ENCODE measurements at places on chromosomes 7 and 10. TPM values are rescaled to one million over a fixed set of nuclear protein-coding genes. Genes with fewer than 3 reads are reported as not detected.

DNA sequence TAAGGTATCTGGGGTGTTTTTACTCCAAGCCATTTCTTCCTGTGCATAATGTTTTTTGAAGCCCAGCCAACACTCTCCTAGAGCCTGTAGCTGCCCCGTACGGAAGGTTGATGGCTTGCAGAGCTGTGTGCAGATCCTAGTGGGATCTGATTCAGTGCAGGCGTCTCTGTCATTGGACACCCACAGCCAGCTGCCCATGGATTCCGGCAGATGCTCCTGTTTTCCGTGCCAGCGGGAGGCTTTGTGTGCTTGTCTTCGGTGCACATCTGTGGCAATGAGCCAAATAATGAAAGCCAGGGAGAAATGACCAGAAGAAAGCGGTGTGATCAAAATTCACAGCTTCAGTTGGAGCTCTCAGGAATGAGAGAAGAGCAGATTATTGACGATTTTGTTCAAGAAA is 426.4 kb downstream of the TYW1 start:
- no peak overlapping the region for H3K4me3 ChIP-seq
- H3K27ac ChIP-seq: no peak overlapping the region
- no peaks in the 10 kb centered on the region for H3K4me1 ChIP-seq
- no peaks in the 10 kb centered on the region for H3K27me3 ChIP-seq
- no peaks in the 10 kb centered on the region for H3K36me3 ChIP-seq

- H3K27me3 ChIP-seq: no peaks in the 10 kb centered on the region
- H3K4me1 ChIP-seq: no peaks in the 10 kb centered on the region
- H3K36me3 ChIP-seq: no peaks in the 10 kb centered on the region
- H3K4me3 ChIP-seq: no peak overlapping the region
Observed at GRCh38 chr10:33772370-33773252, 438.1 kb upstream of the NRP1 start.

Gene CAMK2B
- not detected for total RNA-seq

DNA sequence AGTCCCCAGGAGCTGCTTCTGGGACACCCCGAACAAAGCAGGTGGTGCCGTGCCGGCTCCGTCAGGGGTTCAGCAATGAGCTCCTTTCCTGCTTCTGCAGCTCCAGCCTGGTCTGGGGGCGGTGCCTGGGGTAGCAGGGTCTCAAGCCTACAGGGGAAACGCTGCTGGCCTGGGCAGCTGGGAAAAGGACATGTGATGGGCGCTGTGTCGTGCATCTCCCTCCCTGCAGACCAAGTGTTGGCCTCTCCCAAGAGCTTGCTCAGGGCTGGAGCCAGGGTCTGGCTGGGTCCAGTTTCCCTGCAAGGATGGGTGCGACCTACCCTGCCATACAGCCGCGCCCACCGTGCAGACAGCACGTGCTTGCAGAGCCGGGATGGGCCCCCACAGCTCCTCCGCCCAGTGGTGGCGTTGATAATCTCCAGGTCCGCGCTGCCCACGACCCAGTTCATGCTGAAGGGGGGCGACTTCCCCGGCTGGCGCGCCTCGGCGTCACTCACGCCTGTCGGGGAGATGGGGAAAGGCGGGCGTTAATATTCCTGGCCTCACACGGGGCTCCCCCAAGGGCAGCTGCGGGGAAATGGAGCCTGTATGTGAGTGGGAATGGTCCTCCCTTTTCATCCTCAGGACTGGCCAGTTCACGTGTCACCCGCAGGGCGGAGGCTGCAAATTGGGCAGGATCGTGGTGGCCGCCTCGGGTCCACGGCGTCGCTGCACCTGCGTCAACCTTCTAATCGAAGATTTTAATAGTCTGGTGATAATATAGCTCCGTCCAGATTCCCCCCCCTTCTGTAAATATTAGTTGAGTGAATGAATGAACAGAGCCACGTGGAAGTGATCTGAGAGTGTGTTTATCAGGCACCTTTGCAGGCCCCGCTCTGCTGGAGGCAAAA is 128.6 kb downstream of the WDR37 start:
- DNase-seq: no peak
- no peak overlapping the region for H3K4me3 ChIP-seq
- H3K36me3 ChIP-seq: no peaks in the 10 kb centered on the region
- no peak overlapping the region for H3K27ac ChIP-seq
- peaks cover 2% of the 10 kb centered on the region for H3K27me3 ChIP-seq

- peaks cover 29% of the 10 kb centered on the region for H3K27me3 ChIP-seq
- no peak overlapping the region for H3K4me3 ChIP-seq
- no peak for DNase-seq
- H3K36me3 ChIP-seq: no peaks in the 10 kb centered on the region
- H3K4me1 ChIP-seq: peaks cover 37% of the 10 kb centered on the region
Observed at GRCh38 chr7:101140746-101141382, 13.4 kb upstream of the AP1S1 start.

Gene ARHGEF5
- total RNA-seq: 13.1 TPM

Gene MUC3A
- total RNA-seq: not detected

GRCh38 chr7:44142028-44142427 is 896 bp upstream of the MYL7 start:
- peaks cover 16% of the 10 kb centered on the region for H3K27me3 ChIP-seq
- DNase-seq: no peak
- no peaks in the 10 kb centered on the region for H3K36me3 ChIP-seq
- no peak overlapping the region for H3K27ac ChIP-seq
- H3K4me3 ChIP-seq: no peak overlapping the region
- peaks cover 11% of the 10 kb centered on the region for H3K4me1 ChIP-seq

Gene SPDYE18
- 0.65 TPM for total RNA-seq

DNA sequence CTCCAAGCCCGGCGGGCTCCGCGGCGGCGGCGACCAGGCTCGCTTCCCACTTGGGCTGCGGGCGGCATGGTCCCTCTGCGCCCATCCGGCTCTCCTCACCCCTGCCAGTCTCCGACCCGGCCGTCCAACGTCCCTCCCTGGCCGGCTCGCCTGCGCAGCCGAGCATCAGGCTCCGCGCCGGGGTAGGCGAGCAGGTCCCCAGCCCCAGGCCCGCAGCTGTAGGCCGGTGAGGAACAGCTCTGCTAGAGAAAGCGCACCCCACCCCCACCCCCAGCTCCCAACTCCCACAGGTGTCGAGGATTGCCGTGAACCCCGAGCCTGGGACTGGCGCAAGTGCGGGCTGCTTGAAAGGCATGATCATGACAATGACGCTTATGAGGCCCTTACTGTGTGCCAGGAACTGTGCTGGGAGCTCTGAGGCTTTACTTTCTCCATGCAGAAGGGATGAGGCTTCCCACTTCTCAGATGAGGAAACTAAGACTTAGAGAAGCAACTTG is 20.8 kb upstream of the PAX2 start:
- no peak for DNase-seq
- H3K4me3 ChIP-seq: no peak overlapping the region
- H3K27ac ChIP-seq: no peak overlapping the region
- H3K4me1 ChIP-seq: peaks cover 5% of the 10 kb centered on the region
- no peaks in the 10 kb centered on the region for H3K36me3 ChIP-seq

- H3K27me3 ChIP-seq: no peaks in the 10 kb centered on the region
- H3K4me3 ChIP-seq: no peak overlapping the region
- peaks cover 19% of the 10 kb centered on the region for H3K4me1 ChIP-seq
- DNase-seq: no peak
- H3K36me3 ChIP-seq: peaks cover 34% of the 10 kb centered on the region
Observed at GRCh38 chr10:46218921-46219320, 67.9 kb upstream of the ANTXRL start.

DNA sequence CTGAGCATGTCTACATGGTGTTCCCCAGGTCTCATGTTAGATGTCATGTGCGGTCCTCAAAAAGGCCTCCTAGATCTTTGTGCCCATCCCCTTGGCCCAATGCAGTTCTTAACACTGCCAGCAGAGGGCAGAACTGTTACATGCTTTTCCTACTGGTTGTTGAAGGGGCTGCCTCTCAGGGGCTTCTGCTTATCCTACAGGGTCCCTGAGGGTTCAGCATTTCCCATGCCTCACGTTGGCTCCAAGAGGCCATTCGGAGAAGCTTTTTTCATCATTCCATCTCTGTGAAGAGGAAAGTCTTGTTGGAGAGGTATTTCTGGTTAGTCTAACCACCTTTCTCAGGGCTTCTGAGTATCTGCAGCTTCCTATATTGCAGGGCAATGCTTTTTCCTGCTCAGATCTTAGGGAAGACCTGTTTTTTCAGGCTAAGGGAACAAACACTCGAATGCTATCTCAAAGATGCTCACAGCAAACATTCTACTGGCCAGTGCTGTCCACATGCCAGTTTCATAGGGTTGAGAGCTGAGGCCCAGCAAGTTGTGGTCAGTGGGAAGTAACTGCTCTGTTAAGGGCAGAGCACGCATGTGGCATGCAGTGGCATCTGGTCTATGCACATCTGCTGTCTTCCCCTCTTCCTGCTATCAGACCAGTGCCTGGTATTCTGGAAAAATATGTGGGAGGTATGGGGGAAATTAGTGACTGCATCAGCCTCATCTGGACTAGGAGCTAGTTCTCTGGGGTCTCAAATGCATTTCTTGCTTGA is 31.5 kb downstream of the MBL2 start:
- DNase-seq: peak; percentile 44
- no peaks in the 10 kb centered on the region for H3K36me3 ChIP-seq
- no peaks in the 10 kb centered on the region for H3K27me3 ChIP-seq
- H3K27ac ChIP-seq: no peak overlapping the region
- no peak overlapping the region for H3K4me3 ChIP-seq

DNA sequence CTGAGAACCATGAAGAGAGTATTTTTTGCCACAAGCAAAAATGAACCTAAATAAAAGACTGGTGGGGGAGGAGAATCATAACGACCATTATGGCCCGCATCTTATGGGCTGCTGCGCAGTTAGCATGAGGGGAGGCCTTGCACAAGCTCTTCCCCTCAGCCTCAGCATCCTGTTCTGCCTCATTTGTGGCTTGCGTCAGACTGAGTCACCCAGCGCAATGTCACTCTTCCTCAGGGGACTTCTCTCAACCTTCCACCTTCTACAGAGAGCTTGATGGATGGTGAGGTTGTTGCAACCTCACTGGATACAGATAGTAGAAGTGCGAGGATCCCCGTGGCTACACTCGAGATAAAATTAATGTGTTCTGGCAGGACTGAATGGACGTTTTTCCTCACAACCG is 16.8 kb upstream of the GPR15LG start:
- no peak overlapping the region for H3K4me3 ChIP-seq
- DNase-seq: no peak
- H3K4me1 ChIP-seq: peaks cover 10% of the 10 kb centered on the region
- peaks cover 2% of the 10 kb centered on the region for H3K27me3 ChIP-seq

DNA sequence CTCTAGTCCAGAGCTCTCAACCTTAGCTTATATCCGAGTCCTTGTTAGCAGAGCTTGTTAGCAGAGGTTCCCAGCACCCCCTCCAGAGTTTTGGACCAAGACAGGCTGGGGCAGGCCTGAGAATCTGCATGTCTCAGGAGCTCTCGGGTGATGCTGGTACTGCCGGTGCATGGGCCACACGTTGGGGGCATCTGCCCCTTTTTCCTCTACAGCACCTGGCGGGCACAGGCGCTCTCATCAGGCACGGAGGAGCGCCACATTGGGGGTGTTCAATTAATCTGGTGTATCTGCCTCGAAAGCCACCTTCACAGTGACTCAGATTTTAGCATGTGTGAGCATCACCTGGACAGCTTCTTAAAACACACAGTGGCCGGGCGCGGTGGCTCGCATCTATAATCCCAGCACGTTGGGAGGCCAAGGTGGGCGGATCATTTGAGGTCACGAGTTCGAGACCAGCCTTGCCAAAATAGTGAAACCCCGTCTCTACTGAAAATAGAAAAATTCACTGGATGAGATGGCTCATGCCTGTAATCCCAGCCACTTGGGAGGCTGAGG is 117.7 kb downstream of the ELFN1 start:
- no peaks in the 10 kb centered on the region for H3K4me1 ChIP-seq
- peaks cover 10% of the 10 kb centered on the region for H3K27me3 ChIP-seq
- peaks cover 3% of the 10 kb centered on the region for H3K36me3 ChIP-seq
- H3K27ac ChIP-seq: no peak overlapping the region
- H3K4me3 ChIP-seq: no peak overlapping the region
- DNase-seq: no peak

Gene COBL
- total RNA-seq: not detected

GRCh38 chr7:46927131-46927810 is 654.6 kb downstream of the TNS3 start:
- no peaks in the 10 kb centered on the region for H3K4me1 ChIP-seq
- no peaks in the 10 kb centered on the region for H3K27me3 ChIP-seq
- H3K4me3 ChIP-seq: no peak overlapping the region

- no peak overlapping the region for H3K27ac ChIP-seq
- H3K36me3 ChIP-seq: peaks cover 4% of the 10 kb centered on the region
- H3K27me3 ChIP-seq: peaks cover 23% of the 10 kb centered on the region
- H3K4me1 ChIP-seq: no peaks in the 10 kb centered on the region
- no peak for DNase-seq
Observed at GRCh38 chr10:132178046-132178445, 8.7 kb upstream of the DPYSL4 start.

GRCh38 chr7:55073976-55074528 is 55.2 kb downstream of the EGFR start:
- H3K4me1 ChIP-seq: peaks cover 13% of the 10 kb centered on the region
- peak; percentile 38 for DNase-seq
- peak overlapping the region; percentile 82 for H3K27ac ChIP-seq
- no peaks in the 10 kb centered on the region for H3K36me3 ChIP-seq
- peak overlapping the region; percentile 4 for H3K4me3 ChIP-seq

GRCh38 chr10:6083523-6084475 is 5.0 kb upstream of the RBM17 start:
- peak; percentile 81 for DNase-seq
- peak overlapping the region; percentile 62 for H3K4me3 ChIP-seq
- peaks cover 77% of the 10 kb centered on the region for H3K4me1 ChIP-seq
- peaks cover 11% of the 10 kb centered on the region for H3K36me3 ChIP-seq

DNA sequence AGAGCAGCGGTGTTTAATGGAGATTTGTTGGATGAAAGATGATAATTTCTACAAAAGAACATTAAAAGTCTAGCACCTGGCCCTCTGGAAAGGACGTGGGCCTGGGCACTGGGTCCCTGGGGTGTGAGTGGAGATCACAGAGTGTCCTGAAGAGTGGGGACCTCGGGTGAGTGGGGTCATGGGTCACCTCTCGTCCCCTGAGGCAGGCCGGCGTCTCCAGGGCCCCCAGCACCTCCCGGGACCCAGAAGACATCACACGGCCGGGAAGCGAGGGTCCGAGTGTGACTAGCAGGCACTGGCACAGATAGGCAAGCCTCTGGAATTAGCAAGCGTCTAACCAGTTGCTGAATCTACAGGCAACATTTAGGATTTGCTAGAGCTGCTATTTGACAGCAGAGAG is 257.2 kb downstream of the MAD1L1 start:
- H3K36me3 ChIP-seq: peaks cover 8% of the 10 kb centered on the region
- no peaks in the 10 kb centered on the region for H3K27me3 ChIP-seq
- no peak overlapping the region for H3K4me3 ChIP-seq
- no peak for DNase-seq

DNA sequence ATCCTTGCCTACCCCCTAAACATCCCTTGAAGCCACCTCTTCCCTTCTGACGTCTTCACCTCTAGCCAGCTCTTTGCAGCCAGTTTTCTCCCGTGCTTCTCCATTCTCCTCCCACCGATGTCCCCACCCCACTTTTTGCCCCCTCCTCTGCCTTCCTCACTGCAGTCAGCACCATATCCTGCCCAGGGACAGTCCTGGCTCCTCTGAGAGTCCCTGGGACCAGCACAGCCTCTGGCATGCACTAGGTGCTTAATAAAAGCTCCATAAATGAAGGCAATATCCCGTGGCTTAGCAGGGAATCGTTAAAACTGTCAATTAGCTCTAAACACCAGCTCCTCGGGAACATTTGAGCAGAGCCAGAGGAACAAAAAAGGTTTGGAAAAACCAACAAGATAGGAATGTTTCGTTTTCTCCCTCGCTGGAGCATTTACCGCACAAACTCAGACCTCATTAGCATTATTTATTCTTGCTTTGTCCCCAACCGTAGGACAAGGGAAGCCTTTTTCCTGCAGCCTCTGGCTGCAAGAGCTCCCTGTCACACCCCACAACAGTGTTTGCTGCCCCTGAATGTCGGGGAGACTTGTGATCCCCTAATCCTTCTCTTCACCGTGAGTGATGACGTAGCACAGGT is 16.1 kb downstream of the MYL10 start:
- H3K27ac ChIP-seq: no peak overlapping the region
- no peak overlapping the region for H3K4me3 ChIP-seq
- peaks cover 2% of the 10 kb centered on the region for H3K27me3 ChIP-seq
- H3K4me1 ChIP-seq: no peaks in the 10 kb centered on the region

Data from activated CD4-positive, alpha-beta T cell treated with anti-CD3 and anti-CD28 coated beads, Interleukin-2, amount 10 ng/mL, durations not matched to agents 7 days and 5 days (primary cell).